ENCODE measurements at places on chromosomes 5 and 9.

DNA sequence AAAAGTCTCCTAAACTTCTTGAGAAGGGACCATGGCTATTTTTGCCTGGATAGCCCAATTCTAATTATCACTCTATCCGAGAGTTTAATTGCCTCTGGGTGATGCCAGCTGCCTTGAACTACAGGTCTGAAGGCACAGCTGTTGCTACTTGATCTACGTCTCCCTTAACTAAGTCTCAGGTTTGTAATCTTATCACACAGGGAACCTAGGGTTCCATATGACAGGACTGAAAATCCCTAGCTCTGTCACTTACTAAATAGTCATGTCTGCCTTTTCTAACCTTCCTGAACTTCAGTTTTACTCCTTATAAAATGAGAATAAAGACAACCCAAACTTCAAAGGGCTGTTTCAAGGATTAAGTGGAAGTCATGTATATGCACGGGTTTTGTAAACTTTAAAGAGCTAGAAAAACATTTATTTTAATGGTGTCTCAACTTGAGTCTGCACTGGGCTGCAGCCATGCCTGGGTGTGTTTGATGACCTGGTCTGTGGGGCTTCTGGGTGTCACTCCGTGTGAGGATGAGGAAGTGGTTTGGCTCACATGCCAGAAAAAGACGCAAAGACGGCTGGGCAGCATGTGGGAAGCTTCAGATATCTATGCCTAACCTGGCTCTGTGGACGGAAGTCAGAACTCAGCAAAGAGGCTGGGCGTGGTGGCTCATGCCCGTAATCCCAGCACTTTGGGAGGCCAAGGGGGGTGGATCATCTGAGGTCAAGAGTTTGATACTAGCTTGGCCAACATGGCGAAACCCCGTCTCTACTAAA lies 129.3 kb upstream of the SLC44A1 start:
- DNase-seq, result no peak

DNA sequence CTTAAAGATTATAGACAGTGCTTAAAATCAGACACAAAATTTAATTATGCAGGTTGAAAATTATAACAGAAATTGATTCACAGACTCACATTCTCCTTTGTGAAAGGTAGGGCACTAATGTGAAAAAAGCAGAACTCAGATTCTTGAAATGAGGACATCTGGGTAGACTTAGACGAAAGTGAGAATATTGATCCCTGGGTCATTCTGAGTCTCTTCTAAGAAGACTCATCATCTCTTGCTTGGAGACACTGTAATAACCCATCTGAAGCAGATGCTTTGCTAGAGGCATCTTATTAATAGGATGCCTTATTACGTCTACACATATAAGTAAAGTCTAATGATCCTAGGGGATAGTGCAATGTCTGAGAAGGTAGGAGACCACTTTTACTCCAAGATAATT lies 274.4 kb downstream of the HINT1 start:
- no peak for DNase-seq

GRCh38 chr5:113632996-113633395 lies 119.5 kb downstream of the YTHDC2 start:
- DNase-seq, result no peak

DNA sequence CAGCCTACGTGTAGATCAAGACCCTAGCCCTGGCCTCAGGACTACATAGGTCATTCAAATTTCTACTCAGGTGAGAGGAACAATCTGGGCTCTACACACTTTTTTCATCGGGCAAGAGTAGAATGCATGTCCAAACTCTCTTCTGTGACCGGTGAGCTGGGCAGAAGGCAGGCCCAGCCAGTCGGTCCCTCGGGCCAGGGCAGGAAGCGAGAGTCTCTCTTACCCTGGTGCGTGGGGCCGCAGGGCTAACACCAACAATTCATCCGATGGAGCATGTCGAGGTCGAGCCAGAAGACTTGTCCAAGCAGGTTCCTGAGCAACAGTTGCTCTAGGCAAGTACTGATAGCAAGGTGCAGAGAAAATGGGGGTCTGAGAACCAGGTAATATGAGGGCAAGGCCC lies 88.5 kb downstream of the KLHL3 start:
- DNase-seq, result no peak

- no peak for DNase-seq
These were observed 59.4 kb downstream of the GIN1 start for GRCh38 chr5:103060424-103060954.

All from cortex of kidney (tissue), 1 donor.